ENCODE measurements at places on chromosomes 1 and 21.

- DNase-seq, result no peak
These were observed 41.5 kb downstream of the LHX4 start for GRCh38 chr1:180271272-180272255.

DNA sequence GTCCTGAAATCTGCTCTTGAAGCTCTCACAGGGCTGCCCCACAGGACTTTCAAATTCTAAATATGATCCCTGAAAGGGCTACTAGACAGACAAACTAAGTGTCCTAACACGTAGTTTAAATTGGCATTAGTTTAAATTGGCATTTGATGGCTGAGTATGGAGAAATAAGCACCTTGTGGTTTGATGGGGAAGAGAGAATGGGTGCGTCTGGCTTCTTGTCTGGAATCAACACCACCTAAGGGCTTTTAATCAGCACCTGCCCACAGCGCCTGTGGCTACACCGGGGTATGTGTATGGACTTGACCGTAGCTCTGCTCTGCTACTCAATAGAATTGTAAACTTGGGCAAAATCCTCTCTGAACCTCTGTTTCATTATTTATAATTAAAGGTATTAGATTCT is 5.7 kb upstream of the LAMB3 start:
- DNase-seq, result no peak

GRCh38 chr1:228900886-228901392 is 165.7 kb downstream of the RHOU start:
- DNase-seq, result no peak

DNA sequence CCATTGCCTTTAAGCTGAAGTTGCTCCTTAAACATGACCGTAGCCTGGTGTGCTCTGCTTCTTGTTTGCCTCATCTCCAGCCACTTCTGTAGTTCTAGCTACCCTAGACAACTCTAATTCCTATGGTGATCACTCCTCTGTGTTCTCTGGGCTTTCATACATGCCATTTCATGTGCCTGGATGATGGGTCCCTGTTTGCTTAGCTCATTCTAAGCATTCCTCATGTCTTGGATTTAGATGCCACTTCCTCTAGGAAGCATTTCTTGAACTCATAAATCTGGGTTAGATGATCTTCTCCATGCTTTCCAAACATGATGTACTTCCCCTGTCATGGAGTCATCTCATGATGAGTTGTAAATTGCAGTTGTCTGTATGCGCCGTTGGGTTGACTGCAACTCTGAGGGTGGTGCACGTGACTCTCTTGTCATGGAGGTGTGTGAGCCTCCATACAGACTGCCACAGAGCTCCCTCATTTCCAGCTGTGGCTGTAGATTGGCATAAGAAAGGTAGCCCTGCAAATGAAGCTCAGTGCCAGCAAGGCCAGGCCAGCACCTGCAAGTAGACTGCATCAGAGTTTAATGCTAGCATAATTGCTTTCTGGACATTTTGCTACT is 77.2 kb downstream of the LAMC1 start:
- no peak for DNase-seq

GRCh38 chr1:55639051-55639450 is 423.9 kb upstream of the USP24 start:
- no peak for DNase-seq

DNA sequence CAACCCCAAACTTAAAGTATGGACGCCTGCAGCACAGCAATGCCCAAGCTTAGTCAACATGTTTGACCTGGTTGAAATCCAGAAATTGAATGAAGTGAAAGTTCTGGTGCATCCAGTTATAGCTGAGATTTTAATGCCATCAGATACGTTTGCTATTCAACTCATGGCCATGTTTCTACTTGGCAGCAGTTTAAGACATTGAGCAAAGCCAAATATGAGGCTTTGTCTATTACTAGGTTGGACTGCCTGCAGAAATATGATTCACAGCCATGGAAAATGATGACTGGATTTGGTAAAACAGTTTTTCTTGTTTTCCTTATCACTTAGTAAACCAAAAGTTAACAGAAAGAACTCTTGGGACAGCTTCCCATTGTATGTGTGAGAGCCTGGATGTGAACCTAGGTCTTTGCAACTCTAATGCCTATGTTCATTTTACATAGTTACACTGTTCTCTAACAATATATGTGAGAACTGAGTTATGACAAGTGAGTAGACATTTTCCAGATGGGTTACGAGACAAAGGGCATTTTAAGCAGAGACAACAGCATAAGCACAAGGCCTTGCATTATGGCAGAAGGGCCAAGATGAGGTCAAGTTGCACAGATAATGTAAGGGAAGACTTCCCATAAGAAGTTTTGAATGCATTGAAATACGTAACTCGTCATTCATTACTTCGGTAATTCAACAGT is 32.4 kb upstream of the MYSM1 start:
- DNase-seq, result no peak

GRCh38 chr1:245220381-245220985 is 65.7 kb downstream of the KIF26B start:
- no peak for DNase-seq

DNA sequence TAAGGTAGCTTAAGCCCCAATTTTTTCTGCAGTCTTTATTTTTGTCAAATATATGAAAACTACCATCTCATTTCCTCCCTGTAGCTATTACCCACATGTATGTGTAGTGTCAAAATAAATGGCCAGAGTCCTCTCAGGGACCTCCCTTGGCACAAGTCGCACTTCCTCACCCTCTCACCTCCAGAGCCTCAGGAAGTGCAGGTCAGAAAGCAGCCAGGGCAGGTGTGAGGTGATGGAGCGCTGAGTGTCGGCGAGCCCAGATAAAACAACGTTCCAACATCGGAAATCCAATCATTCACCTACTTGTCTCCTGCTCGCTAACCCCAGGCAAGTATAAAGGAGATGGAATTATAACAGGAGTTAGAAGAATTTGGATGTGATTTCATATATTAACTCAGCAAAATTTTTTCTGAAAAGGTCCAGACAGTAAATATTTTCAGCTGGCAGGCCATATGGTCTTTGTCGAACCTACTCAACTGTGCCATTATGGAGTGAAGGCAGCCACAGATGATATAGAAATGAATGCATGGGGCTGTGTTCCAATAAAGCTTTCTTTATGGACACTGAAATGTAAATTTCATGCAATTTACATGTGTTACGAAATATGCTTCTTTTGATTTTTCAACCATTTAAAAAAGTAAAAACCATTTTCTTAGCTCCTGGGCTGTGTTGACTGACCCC is 76.8 kb upstream of the ERG start:
- DNase-seq, result no peak

GRCh38 chr1:176119549-176119948 is 87.5 kb downstream of the COP1 start:
- DNase-seq, result no peak

DNA sequence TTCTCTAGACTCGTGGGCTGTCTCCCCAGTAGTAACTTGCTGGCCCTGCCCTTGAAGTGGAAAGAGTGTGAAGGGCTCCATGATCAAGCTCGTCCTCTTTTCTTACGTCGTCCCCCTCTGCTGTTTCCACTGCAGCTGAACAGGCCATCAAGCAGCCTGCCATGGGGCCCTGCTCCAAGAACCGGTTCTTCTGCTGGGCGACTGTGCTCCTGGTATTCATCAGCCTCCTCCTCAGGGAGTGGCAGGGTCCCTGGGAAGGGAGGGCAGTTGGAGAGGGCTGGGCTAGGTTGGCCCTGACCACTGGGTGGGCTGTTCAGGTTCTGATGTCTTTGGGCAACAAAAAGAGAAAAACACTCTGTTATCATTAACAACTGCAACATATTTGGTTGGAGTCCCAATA is 151.5 kb downstream of the FCRL5 start:
- no peak for DNase-seq

- no peak for DNase-seq
These were observed 1.3 kb upstream of the LIN28A start for GRCh38 chr1:26409191-26409807.

- DNase-seq, result no peak
These were observed 339 bp downstream of the LHX4 start for GRCh38 chr1:180230416-180230790.

DNA sequence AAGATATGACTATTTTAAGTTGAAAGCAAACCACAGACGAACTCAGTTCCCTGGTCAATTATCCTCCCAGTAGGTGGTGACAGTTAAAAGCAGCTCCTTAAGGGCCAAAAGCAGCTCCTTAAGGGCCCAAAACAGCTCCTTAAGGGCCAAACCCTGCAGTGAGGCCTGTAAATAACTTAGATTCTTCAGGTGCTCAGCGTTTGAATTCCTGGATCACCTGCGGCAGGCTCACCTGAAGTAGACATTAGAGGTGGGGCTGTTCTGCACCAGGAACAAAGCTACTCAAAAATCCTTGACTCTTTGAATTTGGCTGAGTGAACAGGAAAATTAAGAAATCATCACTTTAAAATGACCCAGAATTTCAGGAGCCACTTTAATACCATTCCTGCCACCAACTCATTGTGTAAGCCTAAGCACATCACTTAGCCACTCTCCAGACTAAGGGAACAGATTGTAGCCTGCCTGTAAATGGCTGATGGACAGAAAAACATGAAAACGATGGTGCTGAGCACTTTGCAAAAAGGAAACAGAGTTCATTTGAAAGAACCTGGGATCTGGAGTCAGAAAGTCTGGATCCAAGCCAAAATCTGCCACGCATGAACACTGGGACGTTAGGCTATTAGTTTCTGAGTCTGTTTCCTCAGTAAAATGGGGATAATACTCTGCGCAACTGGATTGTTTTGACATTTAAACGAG is 126.9 kb downstream of the LRIG2 start:
- no peak for DNase-seq

DNA sequence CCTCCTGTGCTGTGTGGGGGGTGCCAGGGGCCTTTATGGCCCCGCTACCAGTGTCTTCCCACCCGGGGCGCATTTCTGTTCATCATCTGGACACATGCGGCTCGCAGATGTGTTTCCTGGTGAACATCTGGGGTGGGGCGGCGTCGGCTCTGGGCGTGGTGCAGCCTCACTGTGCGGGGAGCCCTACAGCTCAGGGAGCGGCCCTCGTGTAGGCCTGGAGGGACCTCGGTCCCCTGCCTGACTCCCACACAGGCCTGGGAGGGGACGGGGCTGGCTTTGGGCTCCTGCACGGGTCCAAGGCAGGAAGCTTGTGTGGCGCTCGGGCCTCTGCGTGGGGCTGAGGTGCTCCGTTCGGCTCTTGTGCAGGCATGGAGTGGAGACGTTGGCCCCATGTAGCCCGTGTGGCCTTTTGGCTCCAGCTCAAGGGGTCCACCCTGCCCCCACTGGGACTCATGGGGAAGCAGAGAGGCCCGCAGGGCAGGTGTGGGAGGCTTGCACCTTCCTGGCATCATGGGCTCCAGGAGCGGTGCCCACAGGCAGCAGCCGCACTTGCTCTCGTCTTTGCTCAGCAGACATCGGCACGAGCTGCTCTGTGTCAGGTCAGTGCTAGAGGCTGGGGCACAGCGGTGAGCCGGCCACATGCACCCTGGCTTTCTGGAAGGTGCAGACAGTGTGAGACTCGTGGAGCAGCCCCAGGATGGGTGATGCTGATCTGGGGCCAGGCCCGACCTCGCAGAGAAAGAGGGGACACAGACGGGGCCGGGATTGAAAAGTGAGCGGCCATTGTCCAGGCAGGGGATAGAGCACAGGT is 90.1 kb upstream of the ACTRT2 start:
- DNase-seq, result no peak

DNA sequence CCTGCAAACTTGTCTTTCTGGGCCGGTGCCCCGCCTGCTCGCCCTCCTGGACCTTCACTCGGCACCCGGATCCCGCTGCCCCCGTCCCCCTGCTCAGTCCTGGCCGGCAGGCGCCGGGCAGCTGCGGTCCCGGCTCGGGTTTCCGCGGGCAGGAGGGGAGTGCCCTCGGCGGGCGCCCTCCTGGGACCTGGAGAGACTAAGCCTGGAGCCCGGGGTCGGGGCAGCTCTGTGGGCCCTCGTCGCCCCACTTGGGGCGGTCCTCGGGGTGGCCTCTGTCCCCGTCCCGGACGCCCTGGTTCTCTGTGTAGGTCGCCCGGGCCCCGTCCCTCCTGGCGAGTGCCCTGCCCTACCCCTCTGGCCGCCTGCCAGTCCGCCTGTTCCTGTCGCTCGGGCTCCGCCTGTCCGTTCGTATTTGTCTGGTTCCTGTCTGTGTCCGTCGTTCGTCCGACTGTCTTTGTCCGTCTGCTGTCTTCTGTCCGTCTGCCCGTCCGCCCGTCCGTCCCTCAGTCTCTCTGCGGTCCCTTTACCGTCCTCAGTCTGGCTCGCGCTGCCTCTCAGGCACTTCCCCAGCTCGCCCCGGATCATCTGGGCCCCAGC is 490 bp downstream of the SERINC2 start:
- DNase-seq, result no peak

- no peak for DNase-seq
These were observed 981 bp upstream of the KIAA1614 start for GRCh38 chr1:180911640-180912191.

DNA sequence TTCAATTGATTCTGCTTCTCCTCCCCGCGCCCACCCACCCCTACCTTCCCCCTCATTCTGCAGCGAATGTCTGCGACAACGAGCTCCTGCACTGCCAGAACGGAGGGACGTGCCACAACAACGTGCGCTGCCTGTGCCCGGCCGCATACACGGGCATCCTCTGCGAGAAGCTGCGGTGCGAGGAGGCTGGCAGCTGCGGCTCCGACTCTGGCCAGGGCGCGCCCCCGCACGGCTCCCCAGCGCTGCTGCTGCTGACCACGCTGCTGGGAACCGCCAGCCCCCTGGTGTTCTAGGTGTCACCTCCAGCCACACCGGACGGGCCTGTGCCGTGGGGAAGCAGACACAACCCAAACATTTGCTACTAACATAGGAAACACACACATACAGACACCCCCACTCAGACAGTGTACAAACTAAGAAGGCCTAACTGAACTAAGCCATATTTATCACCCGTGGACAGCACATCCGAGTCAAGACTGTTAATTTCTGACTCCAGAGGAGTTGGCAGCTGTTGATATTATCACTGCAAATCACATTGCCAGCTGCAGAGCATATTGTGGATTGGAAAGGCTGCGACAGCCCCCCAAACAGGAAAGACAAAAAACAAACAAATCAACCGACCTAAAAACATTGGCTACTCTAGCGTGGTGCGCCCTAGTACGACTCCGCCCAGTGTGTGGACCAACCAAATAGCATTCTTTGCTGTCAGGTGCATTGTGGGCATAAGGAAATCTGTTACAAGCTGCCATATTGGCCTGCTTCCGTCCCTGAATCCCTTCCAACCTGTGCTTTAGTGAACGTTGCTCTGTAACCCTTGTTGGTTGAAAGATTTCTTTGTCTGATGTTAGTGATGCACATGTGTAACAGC is 339.9 kb downstream of the NTNG1 start:
- no peak for DNase-seq

GRCh38 chr1:30037251-30038118 is 685.9 kb downstream of the MATN1 start:
- DNase-seq, result no peak

GRCh38 chr1:207862241-207862787 is 48.6 kb downstream of the CD34 start:
- no peak for DNase-seq

- DNase-seq, result no peak
These were observed 26.5 kb downstream of the SYF2 start for GRCh38 chr1:25205786-25206185.

- DNase-seq, result peak; percentile 86
These were observed at the start of gene SYT11 for GRCh38 chr1:155859234-155859829. Gene SYT11 (plus strand): TSS chr1:155859567. CDS start chr1:155859762, 195 bp downstream.

- DNase-seq, result no peak
These were observed 553.8 kb upstream of the CAMK1G start for GRCh38 chr1:209029737-209030136.

GRCh38 chr1:36116901-36117300 is 8.1 kb downstream of the COL8A2 start:
- no peak for DNase-seq
